ENCODE measurements at places on chromosomes 1 and 21.
A peak's percentile ranks its signal among the peaks of the same experiment; 100 is the strongest.

GRCh38 chr1:218945050-218945449 is 228.6 kb upstream of the LYPLAL1 start:
- DNase-seq = peak; percentile 17

DNA sequence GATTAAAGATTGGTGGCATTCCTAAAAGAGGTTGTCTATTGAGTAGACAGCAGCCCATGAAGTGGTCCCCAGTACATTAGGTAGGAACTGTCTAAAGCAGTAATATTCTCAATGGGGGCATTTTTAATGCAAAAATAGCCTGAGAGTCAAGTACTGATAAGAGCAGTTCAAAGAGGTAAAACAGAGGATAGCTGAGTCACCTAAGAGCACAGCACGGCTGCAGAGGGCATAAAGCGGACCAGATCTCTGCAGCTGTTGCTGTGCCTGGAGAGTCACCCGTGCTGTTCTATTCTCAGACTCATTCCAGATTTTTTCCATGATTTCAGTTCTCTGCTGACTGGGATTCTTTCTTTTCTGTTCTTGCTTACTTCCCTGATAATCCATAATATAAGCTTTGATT is 313.2 kb downstream of the OLFM3 start:
- DNase-seq = no peak

GRCh38 chr1:58497499-58497898 is 49.0 kb downstream of the OMA1 start:
- DNase-seq = no peak

GRCh38 chr21:23496729-23497128 is 2110.6 kb downstream of the MRPL39 start:
- DNase-seq = no peak

- no peak for DNase-seq
Observed at GRCh38 chr1:53348486-53349368, 20.9 kb upstream of the LRP8 start.

- no peak for DNase-seq
Observed at GRCh38 chr1:69535490-69535889, 32.2 kb upstream of the LRRC7 start.

DNA sequence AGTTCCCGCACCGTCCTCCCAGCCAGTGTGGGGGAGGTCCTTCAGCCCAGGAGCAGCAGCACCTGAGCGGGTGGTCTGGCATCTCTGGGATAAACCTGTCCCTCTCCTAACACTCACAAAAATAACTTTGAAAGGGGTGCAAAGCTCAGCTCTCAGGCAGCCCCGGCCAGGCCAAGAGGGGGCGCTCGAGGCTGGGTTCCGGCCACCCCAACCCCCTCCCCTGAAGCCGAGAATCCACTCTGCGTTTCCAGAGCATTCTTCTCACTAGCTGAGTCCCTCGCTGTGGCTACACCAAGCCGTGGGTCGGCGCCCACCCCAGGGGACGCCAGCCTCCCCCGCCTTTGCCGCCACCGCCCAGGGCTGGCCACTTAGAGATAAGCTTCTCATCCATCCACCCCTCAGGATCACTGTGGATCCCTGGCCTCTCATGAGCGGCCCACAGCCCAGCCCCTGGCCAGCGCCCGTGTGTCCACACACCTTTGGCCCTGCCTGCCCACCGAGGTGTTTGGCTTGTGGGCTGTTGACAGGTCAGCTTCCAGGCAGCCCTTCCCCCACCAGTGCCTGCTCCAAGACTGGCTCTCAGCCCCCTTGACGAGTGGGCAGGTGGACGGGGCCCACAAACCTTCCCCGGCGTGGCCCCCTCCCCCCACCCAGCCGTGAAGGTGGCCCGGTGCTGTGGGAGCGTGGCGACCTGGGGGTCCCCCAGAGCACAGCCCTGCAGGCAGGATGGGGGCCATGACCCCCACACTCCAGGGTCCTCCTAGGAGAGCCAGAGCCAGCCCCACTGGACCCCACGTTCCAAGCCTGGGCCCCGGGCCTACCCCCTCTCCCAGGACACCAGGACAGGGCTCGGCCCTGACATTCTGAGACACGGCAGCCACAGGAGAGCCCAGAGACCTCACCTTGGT is 1.9 kb downstream of the FTCD start:
- peak; percentile 52 for DNase-seq

DNA sequence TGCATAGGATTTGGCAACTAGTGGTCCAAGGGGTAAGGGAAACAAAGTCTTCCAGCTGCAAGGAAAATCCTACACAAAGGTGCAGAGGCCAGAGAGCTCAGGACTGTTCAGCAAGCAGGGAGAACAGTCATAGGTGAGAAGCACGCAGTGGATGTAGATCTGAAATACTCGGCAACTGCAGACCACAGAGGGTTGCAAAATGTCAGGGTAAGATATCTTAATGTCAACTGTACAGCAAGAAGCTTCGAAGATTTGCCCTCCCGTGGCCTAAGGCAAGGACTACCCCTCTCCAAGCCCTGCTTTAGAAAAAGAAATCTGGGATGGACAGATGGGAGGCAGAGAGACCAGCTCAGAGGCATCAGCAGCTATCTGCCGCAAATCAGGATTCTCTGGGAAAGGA is 153.4 kb upstream of the IRF2BP2 start:
- no peak for DNase-seq

DNA sequence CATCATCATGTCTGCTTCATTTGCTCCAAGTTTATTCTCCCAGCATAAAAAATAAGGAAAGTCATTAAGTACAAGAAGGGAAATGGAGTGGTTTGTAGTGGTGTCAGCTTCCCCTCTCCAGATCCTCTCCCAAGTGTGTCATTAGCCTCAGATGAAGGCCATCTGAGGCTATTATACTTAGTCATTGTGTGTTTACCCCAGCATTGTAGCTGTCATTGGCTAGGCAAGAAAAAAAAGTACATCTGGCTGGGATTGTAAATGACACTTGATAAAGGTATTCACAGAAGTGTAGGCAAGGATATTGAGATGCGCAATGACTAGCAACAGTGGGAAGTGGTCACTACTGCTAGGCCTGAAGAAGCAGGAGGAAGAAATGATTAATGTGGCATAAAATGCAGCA is 316.9 kb upstream of the SGIP1 start:
- peak; percentile 87 for DNase-seq

DNA sequence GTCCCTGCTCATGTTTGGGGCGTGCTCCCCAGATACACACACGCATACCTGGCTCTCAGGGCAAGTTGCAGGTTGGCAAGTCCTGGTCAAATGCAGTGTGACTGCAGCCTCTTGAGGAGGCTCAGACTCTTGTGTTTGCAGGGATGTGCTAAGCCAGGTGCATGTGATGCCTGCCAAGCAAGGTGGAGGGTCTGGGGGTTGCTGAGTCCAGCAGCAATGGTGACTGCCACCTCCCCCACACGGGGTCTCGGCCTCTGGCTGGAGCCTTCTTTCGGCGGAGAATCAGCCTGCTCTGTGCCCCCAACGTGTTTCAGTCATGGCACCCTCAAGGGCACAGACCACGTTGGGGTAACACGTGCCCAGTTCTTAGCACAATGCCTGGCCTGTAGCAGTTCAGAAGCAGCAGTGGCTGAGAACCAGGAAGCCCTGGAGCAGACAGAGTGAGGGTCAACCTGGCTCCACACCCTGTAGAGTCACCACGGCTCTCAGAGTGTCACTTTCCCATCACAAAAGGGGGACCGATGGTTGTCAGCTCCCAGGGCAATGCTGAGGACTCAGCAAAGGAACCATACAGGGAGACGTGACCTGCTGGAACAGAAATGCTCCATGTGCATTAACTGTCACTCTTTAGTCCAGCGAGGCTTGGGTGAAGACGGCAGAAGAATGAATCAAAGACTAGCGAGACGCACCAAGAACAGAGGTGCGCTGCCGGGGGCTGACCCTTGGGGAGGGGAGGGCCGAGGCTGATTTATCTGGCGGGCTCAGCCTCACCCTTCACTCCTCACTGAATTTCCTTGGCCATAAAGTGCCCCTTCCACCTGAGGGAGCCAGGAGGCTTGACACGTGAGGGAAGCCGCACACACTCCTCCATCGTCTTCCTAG is 109.0 kb downstream of the PGBD5 start:
- DNase-seq = no peak

GRCh38 chr1:99751877-99752504 is 14.4 kb downstream of the FRRS1 start:
- DNase-seq = no peak

GRCh38 chr1:168636200-168636599 is 59.8 kb downstream of the XCL1 start:
- DNase-seq = no peak

DNA sequence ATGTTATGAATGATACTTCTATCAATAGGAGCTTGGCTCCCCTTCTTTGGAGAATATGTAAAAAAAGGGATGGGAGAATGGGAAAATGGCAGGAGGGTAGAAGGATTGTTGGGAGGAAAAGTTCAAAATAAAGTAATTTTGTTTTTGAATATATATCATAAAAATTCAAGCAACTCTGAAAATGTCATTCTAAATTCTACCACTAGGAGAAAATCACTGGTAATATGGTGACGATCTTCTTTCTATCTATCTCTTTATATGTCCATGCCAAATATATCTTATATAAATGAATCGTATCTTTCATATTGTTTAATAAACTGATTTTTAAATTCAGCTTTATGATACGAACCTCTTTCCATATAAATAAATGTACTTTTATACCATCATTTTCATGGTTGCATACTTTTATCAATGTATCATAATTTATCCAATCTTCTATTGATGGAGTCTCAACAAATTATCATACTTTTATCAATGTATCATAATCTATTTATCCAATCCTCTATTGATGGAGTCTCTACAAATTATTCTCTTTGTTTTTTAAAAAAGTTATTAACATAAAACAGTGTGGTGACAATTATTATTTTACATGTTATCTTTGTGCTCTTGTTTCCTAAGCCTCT is 73.7 kb upstream of the MARK1 start:
- DNase-seq = no peak

- no peak for DNase-seq
Observed at GRCh38 chr1:161096015-161096414, 2.1 kb upstream of the KLHDC9 start.

- no peak for DNase-seq
Observed at GRCh38 chr1:225042263-225042662, 112.8 kb downstream of the DNAH14 start.

DNA sequence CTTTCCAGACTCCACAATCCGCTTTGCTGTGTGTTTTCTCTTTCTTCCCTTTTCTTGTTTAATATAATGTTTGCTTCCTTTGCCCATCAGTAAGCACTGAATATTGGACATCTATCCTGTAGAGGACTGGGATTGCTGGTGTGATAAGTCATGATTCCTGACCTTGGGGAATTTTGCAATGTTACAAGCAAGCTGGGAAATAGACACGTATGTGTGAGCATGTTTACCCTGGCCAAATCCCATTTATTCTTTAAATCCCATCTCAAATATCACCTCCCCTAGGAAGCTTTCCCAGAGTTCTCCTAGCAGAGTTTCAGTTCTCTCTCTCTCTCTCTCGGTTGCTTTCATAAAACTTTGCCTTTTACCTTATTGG is 155.3 kb downstream of the ROR1 start:
- DNase-seq = no peak

- peak; percentile 66 for DNase-seq
Observed at GRCh38 chr1:185957441-185958363, 223.5 kb downstream of the HMCN1 start.

GRCh38 chr1:3380469-3380868 is 74.0 kb upstream of the ARHGEF16 start:
- DNase-seq = no peak

DNA sequence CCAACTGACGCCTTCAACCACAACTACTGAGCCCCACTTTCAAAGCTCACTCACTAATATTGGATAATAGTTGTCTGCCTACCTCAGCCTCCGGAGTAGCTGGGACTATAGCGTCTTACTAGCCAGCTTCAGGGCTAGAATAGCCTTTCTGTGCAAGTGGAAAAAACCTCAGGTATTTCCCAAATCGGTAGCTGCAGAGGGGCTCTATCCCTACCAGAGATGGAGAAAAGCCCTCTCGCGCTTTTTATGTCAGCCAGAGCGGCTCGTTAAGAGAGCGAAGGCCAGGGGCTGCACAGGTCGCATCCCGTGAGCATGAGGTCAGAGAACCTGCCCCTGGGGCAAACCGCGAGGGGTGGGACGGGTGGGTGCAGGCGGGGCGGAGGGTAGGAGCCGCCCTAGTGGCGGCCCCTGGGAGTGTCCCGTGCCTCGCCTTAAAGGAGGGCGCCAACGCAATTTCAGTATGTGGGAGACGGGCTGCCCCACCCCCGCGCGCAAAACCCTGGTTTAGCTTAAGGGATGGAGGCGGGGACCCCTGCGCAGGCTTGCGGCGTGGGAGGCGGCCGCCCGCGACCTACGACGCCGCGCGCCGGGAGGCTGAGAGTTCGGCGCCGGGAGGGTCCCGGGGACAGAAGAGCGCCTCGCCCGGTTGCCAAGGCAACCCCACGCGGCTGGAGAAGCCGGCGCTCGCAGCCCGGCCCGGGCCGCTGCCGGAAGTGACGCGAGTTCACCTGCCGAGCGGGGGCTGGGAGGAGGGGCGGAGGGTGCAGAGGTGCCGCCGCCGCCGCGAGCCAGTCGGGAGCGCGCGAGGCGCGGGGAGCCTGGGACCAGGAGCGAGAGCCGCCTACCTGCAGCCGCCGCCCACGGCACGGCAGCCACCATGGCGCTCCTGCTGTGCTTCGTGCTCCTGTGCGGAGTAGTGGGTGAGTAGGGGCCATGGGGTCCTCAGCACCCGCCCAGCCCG is at the start of gene CXADR:
Gene CXADR, plus strand, starts transcription at position 791 of the 961 bp plus-strand sequence. Its CDS starts 87 bp downstream, at position 878.
- DNase-seq = peak; percentile 24

- DNase-seq = peak; percentile 16
Observed at GRCh38 chr1:4726620-4727341, 72.4 kb downstream of the AJAP1 start.

- no peak for DNase-seq
Observed at GRCh38 chr1:48978413-48978812, 201.7 kb upstream of the BEND5 start.

- DNase-seq = no peak
Observed at GRCh38 chr1:48665708-48666407, 110.8 kb downstream of the BEND5 start.

GRCh38 chr1:25916460-25916859 is 10.2 kb upstream of the STMN1 start:
- no peak for DNase-seq

GRCh38 chr21:33168886-33169285 is 60.9 kb upstream of the IFNAR2 start:
- DNase-seq = no peak

GRCh38 chr1:43933386-43934100 is at the start of gene ARTN:
Gene ARTN (plus strand): TSS chr1:43933801. CDS start chr1:43935657, 1,856 bp downstream.
- DNase-seq = no peak

GRCh38 chr1:6625584-6626149 is 999 bp downstream of the THAP3 start:
- peak; percentile 76 for DNase-seq

DNA sequence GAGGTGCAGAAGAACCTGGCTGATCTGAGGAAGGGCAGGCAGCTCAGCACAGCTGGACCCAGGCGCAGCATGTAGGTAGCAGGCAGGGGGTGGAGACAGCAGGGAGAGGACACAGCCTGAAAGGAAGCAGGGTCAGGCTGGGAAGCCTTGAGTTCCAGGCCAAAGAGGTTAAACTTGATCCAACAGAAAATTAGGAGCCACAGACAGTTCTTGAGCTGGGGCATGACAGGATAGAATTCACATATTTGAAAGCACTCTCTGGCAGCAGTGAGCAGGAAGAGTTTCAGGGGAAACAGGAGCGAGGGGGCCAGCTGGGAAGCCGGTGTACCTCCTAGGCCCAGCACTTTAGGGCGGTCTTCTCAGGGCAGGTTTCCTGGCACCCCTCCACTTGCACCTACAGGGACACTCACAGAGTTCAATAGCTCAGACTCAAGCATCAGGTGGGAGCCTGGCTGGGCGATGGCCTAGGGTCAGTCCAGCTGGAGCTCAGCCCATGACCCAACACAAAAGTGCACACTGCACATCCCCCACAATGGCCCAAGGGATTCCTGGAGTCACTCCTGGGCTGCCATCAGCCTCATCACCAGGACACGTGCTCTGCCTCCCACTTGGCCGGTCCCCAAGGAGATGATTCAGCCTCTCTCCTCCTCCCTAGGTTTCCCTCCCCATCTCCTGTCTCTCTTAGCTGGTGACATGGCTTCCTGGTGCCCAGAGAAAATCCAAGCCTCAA is 22.7 kb downstream of the MATN1 start:
- peak; percentile 90 for DNase-seq

All from fibroblast of skin of right biceps (primary cell).